Vagina (tissue), 2 donors: ENCODE measurements at places on chromosomes 4 and X.

DNA sequence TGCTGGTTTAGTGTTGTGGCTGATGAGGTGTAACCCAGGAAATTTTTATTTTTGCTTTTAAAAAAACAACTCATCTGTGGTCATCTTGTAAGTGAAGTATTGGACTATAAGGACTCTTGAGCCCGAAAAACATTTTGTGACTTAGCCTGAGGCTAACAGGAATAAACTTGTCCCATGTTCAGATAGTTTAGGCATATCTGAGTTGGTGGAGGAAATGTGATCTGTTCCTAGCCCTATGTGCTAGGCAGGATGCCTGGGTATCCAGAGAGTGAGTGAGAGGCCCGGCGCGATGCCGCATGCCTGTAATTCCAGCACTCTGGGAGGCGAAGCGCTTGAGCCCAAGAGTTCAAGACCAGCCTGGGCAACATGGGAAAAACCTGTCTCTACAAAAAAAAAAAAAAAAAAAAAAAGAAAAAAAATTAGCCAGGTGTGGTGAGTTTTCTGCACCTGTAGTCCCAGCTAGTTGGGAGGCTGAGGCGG is 3.7 kb downstream of the SMS start:
- no peak for DNase-seq

DNA sequence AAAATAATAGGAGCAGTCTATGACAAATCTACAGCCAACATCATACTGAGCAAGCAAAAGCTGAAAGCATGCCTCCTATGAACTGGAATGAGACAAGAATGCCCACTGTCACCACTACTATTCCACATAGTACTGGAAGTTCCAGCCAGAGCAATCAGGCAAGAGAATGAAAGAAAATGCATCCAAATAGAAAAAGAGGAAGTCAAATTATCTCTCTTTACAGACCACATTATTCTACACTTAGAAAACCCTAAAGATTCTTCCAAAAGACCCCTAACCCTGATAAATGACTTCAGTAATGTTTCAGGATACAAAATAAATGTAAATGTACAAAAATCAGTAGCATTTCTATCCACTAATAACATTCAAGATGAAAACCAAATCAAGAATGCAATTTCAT is 249.0 kb downstream of the STK32B start:
- no peak for DNase-seq

GRCh38 chr4:6855692-6856297 is 53.8 kb upstream of the TBC1D14 start:
- no peak for DNase-seq

GRCh38 chr4:171101845-171102244 is 711.4 kb upstream of the GALNTL6 start:
- no peak for DNase-seq

DNA sequence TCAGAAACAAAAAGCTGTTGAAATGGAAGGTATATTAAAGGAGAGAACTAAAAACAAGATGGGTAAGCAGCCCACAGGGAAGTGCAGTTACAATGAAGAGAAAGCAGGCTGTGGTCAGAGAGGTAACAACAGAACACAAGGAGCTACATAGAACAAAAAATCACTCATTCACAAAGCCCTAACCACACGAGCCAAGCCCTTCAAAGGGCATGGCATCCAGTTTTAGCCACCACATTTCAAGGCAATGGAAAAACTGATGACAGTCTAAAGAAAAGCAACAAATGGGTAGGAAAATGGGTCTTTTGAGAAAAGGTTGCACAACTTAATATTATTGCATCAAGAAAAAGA is 37.5 kb downstream of the KDR start:
- no peak for DNase-seq
